ENCODE measurements at places on chromosomes 4 and X.

- no peak for DNase-seq
Measured at GRCh38 chr4:84917869-84918600, 48.5 kb downstream of the WDFY3 start.

GRCh38 chr4:5366421-5366820, 315.1 kb downstream of the STK32B start:
- DNase-seq = no peak

GRCh38 chr4:1822568-1823544, 29.8 kb downstream of the FGFR3 start:
- no peak for DNase-seq

DNA sequence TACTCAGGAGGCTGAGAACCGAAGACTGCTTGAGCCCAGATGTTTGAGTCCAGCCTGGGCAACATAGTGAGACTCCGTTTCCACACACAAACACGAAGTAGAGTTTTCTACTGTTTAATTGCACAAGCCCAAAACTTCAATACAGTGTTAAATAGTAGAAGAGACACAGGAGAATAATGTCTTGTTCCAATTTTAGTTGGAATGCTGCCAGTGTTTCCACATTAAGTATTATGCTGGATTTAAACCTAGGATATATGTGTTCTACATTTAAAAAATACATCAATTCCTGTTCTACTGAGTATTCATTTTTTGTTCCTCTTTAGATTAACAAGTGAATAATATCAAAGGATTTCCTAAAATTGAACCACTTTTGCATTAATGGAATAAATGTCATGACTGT, 91.3 kb downstream of the LCORL start:
- no peak for DNase-seq

DNA sequence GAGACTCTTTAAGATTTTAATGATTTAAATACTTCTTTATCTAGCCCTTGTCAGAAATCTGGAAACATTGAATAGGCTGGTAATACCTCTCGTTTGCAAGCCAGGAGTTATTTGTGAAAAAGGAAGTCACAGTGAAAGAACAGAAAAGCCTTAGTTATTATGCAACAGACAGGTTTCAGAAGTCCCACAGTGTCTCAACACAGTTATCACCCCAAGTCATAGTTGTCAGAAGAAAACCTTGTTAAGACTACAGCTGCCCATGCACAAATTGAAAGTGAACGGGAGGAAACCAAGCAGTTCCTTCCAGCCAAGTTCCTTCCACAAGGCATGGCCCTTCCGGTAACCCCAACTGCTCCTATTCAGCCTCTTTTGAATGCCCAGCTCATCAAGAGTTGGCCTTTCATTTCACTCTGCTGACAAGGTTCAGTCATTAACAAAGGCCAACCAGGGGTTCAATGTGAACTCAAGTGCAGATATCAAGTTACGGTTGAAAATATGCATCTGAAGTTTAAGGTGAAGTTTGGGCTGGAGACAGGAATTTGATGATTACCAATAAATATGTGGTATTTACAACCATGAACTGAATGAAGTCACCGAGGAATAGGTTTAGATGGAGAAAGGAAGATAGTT, 15.6 kb downstream of the ALPK1 start:
- peak; percentile 20 for DNase-seq

DNA sequence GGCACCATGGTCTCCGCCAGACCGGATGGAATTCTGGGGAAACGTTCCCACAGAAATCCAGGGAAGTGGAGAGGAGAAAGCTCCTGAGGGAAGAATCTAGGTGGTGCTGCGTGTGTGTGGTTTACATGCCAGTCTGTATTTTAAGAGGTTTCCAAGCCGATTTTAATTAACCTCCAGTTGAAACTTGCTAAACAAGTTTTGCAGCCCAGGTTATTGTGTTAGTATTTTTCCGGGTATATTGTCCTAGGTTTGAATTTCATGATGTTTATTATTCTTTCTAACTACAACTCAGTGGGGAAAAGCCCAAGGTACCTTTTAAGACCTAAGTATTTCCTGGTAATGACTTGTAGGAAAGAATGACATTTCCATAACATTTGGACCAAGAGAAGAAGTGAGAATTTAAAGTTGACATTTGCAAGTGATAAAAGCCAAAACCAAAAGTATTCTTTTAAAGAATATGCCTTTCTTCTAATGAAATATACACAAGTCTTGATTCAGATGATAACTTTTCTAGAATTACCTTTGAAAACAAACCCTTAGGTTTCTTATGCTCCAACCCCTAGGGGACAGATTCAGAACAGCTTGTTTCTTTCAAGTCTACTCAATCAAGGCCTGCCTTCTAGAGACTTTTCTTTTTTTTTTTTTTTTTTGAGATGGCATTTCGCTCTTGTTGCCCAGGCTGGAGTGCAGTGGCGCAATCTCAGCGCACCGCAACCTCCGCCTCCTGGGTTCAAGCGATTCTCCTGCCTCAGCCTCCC, 14.6 kb downstream of the SAT1 start:
- DNase-seq = no peak

DNA sequence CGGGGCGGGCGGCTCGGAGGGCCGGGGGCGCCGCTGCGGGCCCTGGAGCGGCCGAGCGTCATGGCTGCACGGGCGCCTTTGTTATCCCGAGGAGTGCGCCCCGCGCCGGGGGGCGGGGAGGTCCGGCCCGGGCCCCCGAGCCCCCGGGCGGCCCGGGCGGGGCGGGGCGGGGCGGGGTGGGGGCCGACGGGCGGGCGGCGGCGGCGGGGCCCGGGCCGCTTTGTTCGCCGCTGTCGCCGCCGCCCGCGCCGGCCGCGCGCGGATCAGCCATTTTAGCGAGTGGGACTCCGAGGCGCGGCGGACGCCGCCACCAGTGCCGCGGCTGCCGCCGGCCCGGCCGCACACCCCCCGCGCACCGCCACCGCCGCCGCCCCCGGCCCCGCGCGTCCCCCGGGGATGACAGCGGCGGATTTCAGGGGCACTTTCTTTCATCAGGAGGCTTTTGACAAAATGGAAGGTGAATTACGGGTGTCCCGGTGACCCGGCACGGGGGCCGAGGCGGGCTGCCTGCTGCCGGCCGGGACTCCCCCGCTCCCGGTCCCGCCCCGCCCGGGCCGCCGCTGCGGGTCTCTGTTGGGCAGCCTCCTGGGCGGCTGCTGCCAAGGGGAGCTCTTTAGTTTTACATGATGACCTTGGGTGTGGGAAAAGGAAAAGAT, 1.2 kb downstream of the HMGB3 start:
- no peak for DNase-seq
